ENCODE measurements at places on chromosomes 3 and 15. TPM values are rescaled to one million over a fixed set of nuclear protein-coding genes. Genes with fewer than 3 reads are reported as not detected.
A peak's percentile ranks its signal among the peaks of the same experiment; 100 is the strongest.

FAM227B gene
- 3.7 TPM for total RNA-seq

ZKSCAN7 gene
- total RNA-seq: 1.9 TPM

SLC9C1 gene
- total RNA-seq: 0.66 TPM

GOLGA8G gene
- total RNA-seq: not detected

HGD gene
- 15.2 TPM for total RNA-seq

DNA sequence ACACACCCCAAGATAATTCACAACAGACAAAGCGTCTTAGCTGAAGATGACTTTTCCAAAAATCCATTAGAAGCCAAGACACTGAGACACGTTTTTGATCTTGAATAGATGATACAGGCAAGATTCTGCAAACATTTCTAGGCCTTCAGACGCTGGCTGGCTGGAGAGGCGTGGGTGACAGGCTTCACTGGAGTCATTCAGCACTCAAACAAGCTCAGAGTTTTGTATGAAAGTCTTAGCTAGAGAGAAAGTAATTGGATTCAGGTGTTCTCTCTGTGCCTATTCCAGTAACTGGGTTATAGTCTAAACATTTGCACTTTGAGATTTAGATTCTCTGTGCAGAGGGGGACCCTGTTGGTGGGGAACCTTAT, 147.7 kb upstream of the BHLHE40 start:
- no peak for DNase-seq

- DNase-seq: no peak
Observed at GRCh38 chr3:56753206-56753820, 48.4 kb downstream of the ARHGEF3 start.

GRCh38 chr3:11350374-11350773, 78.2 kb downstream of the ATG7 start:
- no peak for DNase-seq

GRCh38 chr3:29215948-29216347, 64.9 kb upstream of the RBMS3 start:
- no peak for DNase-seq

DNA sequence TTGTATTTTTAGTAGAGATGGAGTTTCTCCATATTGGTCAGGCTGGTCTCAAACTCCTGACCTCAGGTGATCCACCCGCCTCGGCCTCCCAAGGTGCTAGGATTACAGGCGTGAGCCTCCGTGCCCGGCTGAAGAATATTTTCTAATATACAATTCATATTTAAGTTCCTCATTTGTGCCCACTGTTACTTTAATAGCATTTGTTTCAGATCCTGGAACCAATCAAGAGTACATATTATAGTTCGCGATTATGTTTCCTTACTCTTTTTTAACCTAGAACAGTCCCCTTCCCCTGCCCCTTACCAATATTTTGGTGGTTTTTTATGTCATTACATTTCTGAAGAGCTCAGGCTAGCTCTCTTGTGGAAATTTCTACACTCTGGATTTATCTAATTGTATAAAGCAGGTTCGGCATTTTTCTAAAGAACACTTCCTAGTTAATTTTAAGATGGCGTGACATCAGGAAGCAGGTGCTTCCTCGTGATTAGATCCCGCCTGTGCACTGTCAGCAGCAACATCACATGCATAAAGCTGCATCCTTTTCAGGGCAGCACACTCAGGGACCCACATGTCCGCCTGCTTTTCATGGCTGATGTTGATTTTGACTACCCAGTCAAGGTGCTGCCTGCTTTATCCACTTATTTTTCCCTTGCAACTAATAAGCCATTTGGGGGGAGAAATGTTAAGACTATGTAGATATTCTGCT, 88.7 kb upstream of the EPHB3 start:
- no peak for DNase-seq

GRCh38 chr3:72682936-72683452, 165.3 kb downstream of the SHQ1 start:
- DNase-seq: no peak

- no peak for DNase-seq
Observed at GRCh38 chr3:105649480-105649879, 219.3 kb downstream of the CBLB start.

GRCh38 chr15:62775932-62776331, 266.6 kb upstream of the TPM1 start:
- no peak for DNase-seq

- DNase-seq: peak; percentile 46
Observed at GRCh38 chr3:149273096-149273751, 51.6 kb upstream of the CP start.

- DNase-seq: no peak
Observed at GRCh38 chr3:178494386-178494785, 41.9 kb upstream of the KCNMB2 start.

DNA sequence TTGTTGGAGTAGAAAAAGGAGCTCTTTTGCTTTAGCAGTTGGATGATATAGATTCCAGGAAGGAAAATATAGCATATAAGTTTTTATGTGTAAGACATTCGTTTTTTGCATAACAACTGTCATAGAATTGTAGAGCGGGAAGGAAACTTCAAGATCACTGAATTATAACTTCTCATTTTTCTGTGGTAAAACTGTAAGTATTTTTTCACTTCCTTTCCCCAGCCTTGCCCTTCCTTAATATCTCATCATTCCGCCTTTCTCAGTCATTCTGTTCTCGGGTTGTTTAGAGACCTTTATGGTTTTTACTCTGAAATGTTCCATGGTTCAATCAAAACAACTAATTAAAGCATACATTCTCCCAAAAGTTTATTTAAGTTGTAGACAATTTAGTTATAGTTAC, 1.1 kb downstream of the EAF2 start:
- no peak for DNase-seq

Measured in pancreas (tissue), 10 donors.